ENCODE measurements at places on chromosomes 7 and 10. TPM values are rescaled to one million over a fixed set of nuclear protein-coding genes. Genes with fewer than 3 reads are reported as not detected.

DNA sequence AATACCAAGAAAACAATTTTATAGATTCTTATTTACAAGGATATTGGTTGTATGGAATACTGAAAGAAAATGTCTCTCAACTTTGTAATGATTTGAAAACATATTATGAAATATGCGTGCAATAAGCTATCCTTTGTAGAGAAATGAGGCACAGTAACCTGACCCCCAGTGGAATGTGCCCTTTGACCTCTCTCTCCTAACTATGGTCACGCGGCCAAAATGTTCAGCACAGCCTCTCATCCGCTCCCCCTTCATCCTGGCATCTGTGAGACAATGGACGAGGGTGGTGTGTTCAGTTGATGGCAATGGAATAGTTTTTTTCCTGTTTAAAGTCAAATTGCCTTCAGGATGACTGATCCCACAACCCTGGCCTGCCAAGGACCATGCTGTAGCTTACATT, 13.3 kb downstream of the BEND7 start:
- no peaks in the 10 kb centered on the region for H3K4me1 ChIP-seq
- no peak overlapping the region for H3K27ac ChIP-seq
- DNase-seq, result no peak
- H3K27me3 ChIP-seq, result peaks cover 18% of the 10 kb centered on the region

GPR85 gene
- total RNA-seq, result not detected

DNA sequence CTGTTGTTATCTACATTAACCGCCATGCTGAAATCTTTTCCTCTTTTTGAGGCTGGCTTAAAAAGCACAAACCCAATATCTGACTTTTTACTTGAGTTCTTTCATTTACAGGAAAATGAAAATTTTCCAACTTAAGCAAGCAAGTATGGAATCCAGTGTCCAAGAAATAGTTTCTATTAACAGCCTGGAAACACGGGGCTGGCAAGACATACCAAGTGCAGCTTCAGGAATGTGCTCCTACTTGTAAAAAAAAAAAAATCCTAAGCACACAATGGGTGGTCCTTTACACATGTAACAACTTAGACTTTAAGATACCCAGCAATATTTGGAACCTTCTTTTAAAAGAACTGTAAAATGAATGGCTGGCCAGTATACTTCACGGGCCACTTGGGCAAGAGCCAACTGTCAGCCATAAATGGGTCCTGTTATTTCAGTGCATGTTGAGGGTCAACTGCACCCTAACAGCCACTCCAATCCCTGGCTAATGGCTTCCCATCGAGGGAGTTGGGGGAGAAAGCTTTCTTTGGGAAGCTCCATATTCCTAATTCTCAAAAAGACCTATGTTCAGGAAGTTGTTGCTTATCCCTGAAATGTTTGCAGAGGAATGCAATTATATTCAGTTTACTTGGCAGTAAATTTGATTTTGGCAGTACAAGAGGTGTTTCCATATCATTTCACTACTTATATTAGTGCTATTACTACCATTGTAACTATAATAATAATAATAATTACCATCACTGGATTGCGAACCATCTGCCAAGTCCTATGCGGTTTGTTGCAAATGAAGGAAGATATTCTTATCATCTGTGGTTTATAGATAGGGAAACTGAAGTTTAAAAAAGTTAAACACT, 236.4 kb upstream of the TMEM72 start:
- H3K27ac ChIP-seq, result no peak overlapping the region
- H3K4me3 ChIP-seq, result no peak overlapping the region
- H3K27me3 ChIP-seq, result no peaks in the 10 kb centered on the region
- no peaks in the 10 kb centered on the region for H3K4me1 ChIP-seq
- no peaks in the 10 kb centered on the region for H3K36me3 ChIP-seq
- no peak for DNase-seq

ZFAND4 gene
- total RNA-seq, result 11.5 TPM

AGAP3 gene
- total RNA-seq, result 20.6 TPM

AFAP1L2 gene
- 4.9 TPM for total RNA-seq

ZP3 gene
- 12.2 TPM for total RNA-seq

DNA sequence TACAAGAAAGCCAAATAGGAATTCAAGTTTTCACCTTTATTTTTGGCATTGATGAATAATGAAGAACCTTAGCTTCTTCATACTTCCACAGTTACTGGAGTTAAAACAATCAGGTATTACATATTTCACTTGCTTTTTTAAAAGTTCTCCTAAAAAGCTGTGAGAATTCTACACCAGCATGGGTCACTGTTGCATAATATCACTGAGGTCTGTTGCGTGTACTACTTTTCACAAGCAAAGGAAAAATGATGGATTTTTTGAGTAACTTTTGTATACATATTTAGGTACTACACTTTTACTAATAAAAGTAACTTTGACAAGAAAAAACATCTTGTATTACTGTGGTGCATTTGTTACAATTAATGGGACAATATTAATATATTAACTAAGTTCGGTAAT, 15.2 kb downstream of the FAM24B start:
- H3K36me3 ChIP-seq, result peaks cover 22% of the 10 kb centered on the region
- H3K27ac ChIP-seq, result no peak overlapping the region
- DNase-seq, result no peak
- peaks cover 35% of the 10 kb centered on the region for H3K4me1 ChIP-seq
- H3K27me3 ChIP-seq, result no peaks in the 10 kb centered on the region

- no peak overlapping the region for H3K4me3 ChIP-seq
- DNase-seq, result no peak
- H3K36me3 ChIP-seq, result no peaks in the 10 kb centered on the region
- no peaks in the 10 kb centered on the region for H3K27me3 ChIP-seq
- H3K4me1 ChIP-seq, result no peaks in the 10 kb centered on the region
Observed at GRCh38 chr10:51170518-51171245, 96.4 kb downstream of the PRKG1 start.

GRCh38 chr10:116694243-116694926, 48.0 kb downstream of the HSPA12A start:
- no peaks in the 10 kb centered on the region for H3K4me1 ChIP-seq
- H3K27ac ChIP-seq, result no peak overlapping the region
- no peak overlapping the region for H3K4me3 ChIP-seq

- no peaks in the 10 kb centered on the region for H3K4me1 ChIP-seq
- no peak overlapping the region for H3K27ac ChIP-seq
- peaks cover 6% of the 10 kb centered on the region for H3K27me3 ChIP-seq
- no peaks in the 10 kb centered on the region for H3K36me3 ChIP-seq
- DNase-seq, result no peak
Observed at GRCh38 chr7:128714701-128715495, 24.3 kb upstream of the CALU start.

DNA sequence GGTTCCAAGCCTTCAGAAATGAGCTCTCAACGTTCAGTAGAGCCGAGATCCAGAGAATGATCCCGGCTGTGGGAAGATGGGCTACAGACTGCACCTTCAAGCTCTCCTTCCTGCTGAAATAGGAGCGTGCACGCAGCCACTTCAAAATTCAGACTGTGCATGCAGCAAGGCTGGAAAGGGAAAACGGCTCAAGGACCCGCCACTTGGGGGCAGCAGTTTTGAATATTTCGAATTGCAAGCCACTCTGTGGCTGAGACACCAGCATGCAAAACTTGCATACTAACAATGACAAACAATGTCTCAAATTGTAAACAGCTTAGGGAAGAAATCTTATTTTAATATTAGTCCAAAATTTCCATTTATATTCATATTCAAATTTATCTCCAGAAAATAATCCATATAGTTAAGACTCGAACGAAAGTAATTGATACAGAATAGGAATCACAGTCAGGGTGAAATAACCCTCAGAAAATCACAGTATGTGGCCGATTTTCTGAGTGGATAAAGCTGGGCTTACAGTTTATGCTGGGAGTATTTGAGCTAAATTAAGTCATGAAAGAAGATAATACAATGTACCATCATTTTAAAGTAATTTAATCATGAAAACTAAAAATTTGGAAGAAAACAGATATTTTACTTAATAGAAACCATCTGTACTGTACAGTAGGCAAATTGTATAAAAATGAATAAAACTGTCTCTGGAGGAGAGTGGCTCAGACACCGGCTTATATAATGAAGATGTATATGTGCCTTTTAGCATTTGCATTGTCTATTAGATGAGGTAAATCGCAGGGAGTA, 137.9 kb upstream of the MKI67 start:
- H3K4me3 ChIP-seq, result no peak overlapping the region
- H3K4me1 ChIP-seq, result no peaks in the 10 kb centered on the region
- H3K27me3 ChIP-seq, result peaks cover 33% of the 10 kb centered on the region
